ENCODE measurements at places on chromosomes 16 and 17.

- DNase-seq: no peak
Measured at GRCh38 chr16:54242199-54242598, 44.4 kb downstream of the IRX3 start.

DNA sequence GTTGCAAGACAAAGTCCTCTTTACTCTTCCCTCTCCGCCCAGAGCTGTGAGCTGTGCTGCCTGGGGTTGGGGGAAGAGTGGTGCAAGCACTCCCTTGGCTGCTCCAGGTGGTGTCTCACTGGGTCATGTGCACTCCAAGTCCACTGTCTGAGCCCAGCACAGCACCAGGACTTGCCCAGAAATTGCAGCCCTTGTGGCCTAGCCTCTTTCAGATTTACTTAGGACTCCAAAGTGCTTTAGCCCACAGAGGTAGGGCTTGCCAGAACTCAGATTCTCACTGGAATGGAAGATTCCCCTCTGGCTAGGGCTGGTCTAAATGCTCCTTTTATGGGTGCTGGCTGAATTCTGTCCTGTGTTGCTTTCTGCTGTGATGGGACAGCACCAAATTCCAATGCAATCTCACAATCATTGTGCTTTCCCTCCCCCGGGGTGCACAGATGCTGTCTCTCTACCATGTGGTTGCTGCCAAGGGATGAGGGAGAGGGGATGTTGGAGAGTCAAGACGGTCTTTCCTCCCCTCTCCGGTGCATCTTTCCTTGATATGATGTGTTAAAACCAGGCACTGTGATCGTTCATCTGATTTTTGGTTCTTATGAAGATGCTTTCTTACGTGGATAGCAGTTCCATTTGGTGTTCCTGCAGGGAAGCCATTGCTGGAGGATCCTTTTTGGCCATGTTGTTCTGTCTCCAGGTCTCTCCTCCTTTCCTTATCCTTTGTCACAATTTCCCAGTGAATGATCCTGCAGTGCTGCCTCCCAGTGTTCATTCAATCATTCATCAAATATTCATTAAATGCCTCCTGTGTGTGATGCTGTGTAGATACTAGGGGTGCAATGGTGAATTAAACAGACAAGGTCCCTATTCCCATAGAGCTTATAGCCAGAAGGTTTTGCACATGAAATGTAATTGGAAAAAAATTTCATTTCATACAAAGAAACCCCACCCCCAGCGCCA is 216.3 kb downstream of the SPECC1 start:
- no peak for DNase-seq

DNA sequence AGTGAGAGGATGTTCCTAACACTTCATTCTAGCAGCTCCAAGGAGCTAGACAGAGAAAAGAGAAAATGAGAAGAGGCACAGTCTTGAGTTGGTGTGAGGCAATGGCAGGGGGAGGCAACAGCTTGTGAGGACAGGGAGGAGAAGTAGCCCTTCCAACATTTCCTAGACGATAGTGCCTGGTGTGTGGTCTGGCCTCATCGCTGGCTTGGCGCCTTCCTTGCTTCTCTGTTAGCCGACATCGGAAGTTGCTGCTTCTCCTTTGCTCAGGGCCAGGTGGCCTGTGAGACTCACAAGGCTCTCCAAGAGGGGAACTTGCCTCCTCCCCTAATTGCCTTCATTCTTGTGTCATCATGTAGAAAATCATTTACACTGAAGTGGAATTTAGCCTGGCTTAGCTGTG is 208.7 kb downstream of the MAP2K4 start:
- no peak for DNase-seq

DNA sequence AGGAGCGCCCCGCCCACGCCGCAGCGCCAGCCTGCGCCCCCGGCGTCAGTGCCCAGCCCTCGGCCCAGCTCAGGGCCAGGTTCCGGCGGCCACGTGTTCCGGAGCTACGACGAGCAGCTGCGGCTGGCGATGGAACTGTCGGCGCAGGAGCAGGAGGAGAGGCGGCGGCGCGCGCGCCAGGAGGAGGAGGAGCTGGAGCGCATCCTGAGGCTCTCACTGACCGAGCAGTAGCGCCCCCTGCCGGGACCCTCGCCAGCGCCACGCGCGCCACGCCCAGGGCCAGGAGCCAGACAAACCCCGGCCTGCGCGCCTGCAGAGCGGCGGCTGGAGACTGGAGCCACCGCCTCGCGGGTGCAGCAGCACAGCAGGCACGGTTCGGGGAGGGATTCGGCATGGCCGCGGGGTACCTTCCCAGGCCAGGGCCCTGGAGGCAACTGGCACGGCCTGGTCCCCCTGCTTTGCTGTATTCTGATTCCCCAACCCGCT is 9.3 kb downstream of the CORO6 start:
- peak; percentile 78 for DNase-seq

All from amniotic epithelial cell (primary cell).